ENCODE measurements at places on chromosomes 1 and 21.

DNA sequence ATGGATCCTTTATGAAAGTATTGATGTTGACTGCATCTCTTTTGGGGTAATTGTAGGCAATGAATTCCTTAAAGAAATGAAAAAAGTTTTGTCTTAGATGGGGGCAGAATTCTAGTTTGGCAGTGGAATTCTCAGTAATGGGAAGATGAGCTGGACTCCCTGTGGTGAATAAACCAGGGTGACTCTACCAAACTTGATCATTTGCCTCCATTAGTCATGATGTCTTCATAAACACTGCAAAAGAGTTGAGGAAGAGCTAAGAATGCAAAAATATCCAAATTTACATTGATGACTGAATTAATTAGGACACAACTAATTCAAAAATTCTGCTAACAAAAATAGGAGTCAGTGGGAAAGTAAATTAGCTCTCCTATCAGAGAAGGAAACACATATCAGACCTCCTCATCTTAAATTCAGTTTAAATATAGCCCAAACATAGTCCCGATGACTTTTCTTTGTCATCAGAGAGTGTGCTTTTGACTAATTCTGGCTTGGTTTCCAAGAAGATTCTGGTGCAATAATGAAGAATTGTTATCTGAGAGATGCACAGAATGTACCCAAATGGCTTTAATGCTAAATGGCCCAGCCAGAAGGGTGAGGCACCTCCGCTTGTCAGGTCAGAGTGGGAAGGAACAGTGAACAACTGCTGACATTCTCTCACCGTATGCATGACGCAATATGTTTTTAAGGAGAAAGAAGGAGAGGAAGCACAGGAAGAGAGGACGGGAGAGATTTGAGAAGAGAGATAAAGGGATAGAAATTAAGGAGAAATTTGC, 525.1 kb downstream of the LMO4 start:
- DNase-seq: no peak

DNA sequence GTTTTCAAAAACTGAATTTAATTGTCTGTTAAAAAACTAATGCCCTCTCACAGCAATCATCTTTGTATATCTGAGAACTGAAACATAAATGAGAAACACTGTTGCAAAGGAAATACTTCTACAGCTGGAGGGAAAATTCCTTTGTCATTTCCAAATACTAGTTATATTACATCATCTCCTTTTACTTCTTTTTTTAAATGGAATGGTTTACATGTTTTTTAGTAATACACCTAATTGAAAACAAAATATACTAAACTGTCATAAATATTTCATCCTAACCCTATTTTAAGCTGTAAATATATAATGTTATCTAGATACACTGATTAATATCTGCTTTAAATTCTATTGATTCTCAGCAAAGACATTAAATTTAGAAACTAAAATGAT, 19.1 kb downstream of the CDC42BPA start:
- no peak for DNase-seq

GRCh38 chr1:33931111-33931475, 67.2 kb downstream of the HMGB4 start:
- DNase-seq: no peak

DNA sequence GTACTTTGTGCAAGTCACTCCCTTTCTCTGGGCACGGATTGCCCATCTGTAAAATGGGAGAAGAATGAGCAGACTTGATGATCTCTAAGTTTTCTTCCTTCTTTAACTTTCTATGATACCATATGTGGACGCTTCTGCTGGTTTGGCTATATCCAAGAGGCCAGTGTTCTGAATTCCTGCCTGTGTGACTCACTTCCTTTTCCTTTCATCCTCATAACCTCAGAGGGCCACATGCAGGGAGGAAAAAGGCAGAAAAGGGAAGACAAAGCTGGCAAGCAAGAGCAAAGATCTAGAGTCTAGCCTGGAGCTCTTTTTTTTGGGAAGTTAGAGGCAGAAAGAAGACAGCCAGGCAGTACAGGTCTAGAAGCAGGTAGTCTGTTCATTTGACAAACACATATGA, 151.2 kb downstream of the OMA1 start:
- no peak for DNase-seq

- DNase-seq: no peak
Observed at GRCh38 chr1:156435545-156436140, 64.9 kb downstream of the MEF2D start.

- no peak for DNase-seq
Observed at GRCh38 chr1:95554408-95554807, 320.4 kb downstream of the RWDD3 start.

GRCh38 chr1:173422456-173422976, 54.6 kb upstream of the PRDX6 start:
- DNase-seq: no peak

- no peak for DNase-seq
Observed at GRCh38 chr1:56963667-56964066, 2.1 kb downstream of the C8B start.

DNA sequence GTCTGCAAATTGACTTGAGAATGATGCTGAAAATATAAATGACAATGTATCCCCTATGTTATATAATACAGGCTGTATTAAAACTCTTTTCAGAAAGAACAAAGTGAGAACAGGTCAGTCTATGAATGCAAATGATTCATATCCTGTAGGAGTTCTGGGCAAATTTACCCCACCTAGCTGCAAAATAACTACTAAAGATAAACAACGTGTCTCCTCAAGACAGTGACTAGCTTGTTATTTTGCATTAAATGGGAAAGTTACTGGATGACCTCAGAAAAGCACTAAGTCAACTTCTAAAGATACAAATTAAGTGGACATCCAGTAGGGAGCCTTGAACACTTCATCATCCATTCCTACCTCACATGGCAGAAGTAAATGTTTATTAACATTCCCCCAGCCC, 11.1 kb downstream of the RNF19B start:
- no peak for DNase-seq

- DNase-seq: no peak
Observed at GRCh38 chr1:34398916-34399275, 222.2 kb downstream of the C1orf94 start.

DNA sequence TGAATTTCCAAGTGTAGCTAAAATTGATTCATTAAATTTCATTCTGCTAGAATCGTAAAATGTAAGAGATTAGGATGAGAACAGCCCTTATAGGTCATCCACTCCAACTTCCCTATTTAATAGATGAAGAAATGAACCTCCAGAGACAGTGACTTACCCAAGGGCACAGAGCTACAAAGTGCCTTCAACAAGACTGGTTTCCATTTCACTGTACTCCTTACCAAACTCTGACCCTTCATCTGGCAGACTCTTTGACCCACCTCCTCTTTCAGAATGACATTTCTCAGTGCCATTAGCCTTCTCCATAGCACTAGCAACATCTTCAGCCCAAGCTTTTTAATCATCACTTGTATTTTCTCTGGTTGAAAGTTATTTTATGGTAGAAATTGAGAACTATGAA, 161.3 kb downstream of the NEK7 start:
- DNase-seq: no peak

DNA sequence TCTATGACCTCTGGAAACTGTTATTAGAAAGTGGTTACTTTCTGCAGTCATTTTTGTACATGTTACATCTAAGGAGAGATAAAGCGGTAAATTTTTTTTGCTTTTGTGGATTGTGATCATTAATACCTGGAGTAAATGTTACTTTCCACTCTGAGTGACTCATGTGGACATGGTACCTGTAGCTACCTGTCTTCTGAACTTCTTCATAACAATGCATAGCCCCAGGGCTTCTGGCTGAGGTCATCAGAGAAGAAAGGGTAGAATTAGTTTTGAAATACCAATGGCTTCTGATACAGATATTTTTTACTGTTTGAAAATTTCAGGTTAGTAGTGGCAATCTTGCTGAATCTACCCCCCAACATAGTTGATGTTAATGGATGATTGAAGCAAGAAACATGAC, 489.3 kb downstream of the RWDD3 start:
- no peak for DNase-seq

- DNase-seq: no peak
Observed at GRCh38 chr1:207883104-207883651, 27.7 kb downstream of the CD34 start.

GRCh38 chr1:117654493-117655219, 48.8 kb downstream of the TENT5C start:
- no peak for DNase-seq

- no peak for DNase-seq
Observed at GRCh38 chr1:62844030-62844429, 60.1 kb downstream of the ATG4C start.

DNA sequence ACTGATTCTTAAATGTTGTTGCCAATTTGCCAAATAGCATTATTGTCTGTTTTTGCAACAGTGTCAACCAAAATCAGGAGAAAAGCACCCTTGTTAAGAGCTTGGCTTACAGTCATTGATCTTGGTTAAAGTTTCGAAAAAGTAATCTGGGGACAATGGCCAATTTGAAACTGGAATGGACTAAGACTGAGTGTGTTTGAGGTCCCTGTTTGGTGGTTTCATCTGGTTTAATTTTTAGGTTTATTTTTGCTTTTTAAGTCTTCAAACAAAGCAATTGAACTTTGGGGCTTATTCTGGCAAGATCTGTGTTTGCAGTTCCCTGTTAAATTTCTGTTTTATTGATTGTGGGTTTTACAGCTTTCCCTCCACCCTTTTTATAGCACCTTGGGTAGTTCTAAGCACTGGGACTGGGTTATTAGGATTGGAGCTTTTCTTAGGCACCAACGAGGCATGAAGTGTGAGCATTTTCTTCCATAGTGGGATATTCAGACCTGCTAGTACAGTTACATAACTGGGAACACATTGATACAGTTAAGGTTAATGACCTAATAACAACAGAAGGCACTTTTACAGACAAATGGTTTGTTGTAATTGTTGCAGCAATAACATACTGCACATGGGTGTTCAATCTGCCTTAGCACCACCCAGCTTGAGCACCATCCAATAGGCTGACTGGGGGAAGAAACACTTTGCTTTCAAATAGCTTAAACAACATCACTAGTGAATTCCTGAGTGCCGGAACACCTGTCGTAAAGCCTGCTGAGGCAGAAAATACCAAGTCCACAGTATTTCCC, 40.6 kb upstream of the MAP10 start:
- peak; percentile 56 for DNase-seq

DNA sequence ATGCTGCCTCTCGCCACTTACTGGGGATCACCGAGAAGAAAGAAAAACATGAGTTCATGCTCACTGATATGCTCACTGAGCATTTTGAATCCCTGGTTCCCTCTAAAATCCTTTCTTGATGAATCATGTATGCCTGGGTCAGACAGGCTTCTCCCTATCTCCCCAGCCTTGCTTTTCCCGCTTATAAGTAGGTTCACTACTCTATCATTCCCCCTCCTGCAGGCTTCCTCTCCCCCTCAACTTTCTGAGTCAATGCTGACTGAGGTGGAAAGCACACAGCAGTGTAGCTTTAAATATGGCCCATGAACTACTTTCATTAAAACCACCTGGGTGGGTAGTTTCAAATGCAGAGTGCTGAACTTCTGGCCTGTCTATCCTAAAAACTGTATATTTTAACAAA, 41.7 kb downstream of the FMO4 start:
- DNase-seq: no peak

- DNase-seq: no peak
Observed at GRCh38 chr1:150012611-150013010, 2.1 kb upstream of the OTUD7B start.

GRCh38 chr1:193590102-193590501, 403.7 kb upstream of the B3GALT2 start:
- DNase-seq: no peak

DNA sequence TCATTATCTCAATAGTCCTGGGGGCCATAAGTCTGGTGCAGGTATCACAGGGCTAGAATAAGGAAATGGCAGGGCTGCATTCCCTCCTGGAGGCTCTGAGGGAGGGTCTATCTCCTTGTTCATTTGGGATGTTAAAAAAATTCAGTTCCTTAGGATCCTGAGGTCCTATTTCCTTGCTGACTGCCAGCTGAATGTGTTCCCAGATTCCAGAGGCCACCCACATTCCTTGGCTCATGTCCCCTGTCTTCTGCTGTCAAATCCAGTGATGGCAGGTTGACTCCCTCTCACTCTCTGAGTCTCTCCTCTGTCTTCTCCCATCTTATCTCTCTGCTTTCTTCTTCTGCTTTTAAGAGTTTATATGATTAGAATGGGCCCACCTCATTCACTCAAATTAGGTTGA, 400.6 kb downstream of the PTPRU start:
- DNase-seq: no peak

GRCh38 chr1:186498695-186499389, 37.9 kb upstream of the PDC start:
- DNase-seq: no peak

- DNase-seq: no peak
Observed at GRCh38 chr1:190277107-190277506, 200.6 kb downstream of the BRINP3 start.

GRCh38 chr1:241424480-241424971, 67.5 kb upstream of the RGS7 start:
- no peak for DNase-seq

GRCh38 chr1:34087986-34088385, 77.0 kb downstream of the CSMD2 start:
- DNase-seq: no peak

- peak; percentile 70 for DNase-seq
Observed at GRCh38 chr1:95041491-95042165, 31.1 kb downstream of the ALG14 start.

DNA sequence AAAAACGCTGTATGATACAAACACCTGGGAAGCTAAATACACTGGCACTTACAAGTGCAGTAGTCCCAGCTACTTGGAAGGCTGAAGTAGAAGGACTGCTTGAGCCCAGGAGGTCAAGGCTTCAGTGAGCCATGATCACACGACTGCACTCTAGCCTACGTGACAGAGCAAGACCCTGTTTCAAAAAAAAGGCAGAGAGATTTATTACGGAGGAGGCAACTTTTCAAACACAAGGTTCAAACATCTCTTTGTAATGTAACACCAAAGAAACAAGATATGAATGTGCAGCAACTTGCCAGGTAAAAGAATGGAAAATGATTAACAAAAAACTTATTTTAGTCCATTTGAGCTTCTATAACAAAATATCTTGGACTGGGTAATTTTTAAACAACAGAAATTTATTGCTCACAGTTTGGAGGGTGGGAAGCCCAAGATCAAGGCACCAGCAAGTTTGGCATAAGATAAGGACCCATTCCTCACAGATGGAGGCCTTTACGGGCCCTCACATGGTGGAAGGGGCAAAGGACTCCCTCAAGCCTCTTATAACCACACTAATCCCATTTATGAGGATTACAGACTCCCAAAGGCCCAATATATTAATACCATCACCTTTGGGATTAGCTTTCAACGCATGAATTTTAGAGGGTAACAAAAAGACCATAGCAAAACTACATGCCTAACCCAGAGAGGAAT, 73.3 kb downstream of the EVI5 start:
- no peak for DNase-seq

DNA sequence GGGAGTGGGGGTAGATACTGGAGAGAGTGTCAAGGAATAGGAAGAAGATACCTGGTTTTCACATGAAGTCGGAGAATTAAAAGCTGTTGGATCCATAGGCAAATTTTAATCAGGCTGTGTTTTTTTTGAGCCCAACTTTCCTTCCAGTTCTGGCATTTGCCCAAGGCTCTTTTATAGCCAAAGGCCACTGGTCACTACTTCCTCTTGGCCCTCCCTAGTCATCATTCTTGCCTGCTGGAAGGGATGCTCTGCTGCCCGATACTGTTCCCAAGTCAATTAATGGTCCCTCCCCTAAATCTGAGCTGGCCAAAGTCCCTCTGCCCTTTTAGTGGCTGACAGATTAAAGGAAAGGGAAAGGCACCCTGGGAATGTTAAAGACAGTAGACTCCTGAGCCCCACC, 102.8 kb upstream of the ZNF648 start:
- DNase-seq: no peak

- no peak for DNase-seq
Observed at GRCh38 chr1:170791941-170792340, 128.0 kb downstream of the PRRX1 start.

- no peak for DNase-seq
Observed at GRCh38 chr21:32298658-32299081, at the start of gene MRAP. TSS of gene MRAP (plus strand) at chr21:32298855. CDS start at chr21:32298972, 117 bp downstream.

- no peak for DNase-seq
Observed at GRCh38 chr1:200838676-200839445, 33.9 kb upstream of the GPR25 start.

All from NCI-H1694 (cell line).